ENCODE measurements at places on chromosomes 7 and 10.
A peak's percentile ranks its signal among the peaks of the same experiment; 100 is the strongest.

DNA sequence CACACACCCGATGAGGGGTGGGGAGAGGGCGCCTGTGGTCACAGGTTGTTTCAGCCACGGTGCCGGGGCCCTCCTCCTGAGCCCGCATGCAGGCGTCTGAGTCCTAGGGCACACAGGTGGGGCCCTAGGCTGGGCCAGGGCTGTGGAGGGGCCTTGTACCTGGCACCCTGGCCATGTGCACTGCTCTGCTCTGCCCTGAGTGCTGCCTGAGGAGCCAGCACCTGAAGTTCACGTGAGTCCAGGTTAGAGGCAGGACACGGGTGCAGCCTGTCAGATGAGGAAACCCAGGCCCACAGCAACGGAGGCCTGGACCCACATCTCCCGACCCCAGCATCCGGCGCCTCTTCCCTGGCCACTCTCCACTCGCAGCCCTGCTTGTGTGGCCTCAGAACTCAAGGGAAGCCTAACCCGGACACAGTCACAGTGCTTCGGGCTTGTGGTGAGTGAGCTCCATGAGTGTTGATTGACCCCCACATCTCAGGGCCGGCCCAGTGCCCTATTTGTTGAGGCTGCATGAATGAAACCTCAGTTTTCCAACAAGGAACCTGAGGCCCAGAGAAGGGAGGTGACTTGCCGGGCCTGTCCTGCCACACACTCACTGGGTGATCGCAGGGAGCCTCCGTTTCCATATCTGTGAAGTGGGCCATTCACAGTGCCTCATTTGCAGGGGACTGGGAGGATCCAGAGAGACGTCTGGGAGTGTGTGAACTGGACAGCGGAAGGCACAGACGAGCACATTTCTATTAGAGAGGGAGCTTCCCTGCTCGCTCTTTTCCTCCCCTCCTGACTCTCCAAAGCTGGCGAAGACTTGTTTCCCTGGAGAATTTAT, 39.6 kb downstream of the PPIF start:
- no peak for DNase-seq

DNA sequence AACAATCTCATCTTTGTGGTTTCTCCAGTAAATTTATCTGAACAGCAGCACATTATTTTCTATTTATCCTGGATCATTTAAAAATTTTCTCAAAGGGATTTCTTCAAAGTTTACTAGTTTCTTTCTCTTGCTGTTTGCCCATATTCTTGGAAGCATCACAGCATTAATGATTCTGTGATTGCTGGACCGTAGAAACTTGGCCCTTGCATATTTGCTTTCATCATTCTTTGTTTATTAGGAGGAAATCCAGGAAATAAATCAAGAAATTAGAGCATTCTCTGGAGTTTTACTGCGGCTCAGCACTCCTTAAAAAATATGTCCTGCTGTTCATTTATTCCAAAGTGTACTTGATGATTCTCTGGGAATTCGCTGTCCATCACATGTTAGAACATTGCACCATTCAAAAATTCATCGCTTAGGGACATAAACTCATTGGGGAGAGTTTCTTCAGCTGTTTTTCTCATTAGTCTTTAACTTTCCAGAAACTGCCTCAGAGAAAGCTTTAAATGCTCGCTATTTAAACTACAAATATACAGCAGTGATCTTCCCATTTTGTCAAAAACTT, 264.0 kb upstream of the CDC14C start:
- DNase-seq, result no peak

DNA sequence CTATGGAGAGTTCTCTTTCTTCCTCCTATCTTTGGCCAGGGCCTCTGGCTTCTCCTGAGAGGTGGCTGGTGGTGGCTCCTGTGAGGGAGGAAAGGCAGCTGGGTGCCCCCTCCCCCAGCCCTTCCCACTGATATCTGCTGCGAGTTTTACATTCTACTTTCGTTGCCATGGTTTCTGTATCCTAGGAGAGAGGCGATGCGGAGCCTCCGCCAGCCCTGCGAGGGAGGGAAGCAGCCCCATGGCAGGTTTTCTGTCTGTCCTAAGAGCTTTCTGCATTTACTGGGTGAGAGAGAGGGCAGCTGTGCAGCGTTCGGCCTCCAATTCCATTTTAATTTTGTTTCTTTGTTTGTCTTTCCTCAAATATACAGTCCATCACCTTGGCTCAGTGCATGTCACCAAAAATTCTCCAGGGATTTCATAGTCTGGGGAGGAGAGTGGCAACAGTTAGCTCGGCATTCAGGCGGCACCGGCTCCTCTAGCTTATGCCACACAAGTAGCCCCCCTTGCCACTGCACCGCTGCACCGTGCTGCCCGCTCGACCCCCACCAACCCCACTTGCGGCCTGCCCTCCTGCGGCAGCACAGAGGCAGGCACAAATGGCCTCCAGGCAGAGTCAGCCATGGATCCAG, 20.4 kb downstream of the DNAJB12 start:
- DNase-seq, result peak; percentile 74

DNA sequence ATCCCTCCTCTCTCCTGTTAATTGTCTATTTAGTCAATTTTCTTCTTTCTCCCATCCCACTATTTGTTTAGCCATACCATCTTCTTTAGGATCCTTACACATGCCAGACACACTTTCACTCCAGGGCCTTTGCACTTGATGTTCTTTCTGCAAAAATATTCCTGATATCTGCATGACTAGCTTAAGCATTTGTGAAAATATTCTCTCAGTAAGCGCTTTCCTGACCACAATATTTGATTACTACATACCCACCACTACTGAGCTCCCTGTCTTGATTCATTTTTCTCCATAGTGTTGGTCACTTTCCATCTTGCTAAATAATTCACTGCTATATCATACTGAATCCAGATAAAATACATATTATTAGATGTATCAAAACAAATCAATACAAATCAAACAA, 75.1 kb downstream of the SEMA3D start:
- no peak for DNase-seq

DNA sequence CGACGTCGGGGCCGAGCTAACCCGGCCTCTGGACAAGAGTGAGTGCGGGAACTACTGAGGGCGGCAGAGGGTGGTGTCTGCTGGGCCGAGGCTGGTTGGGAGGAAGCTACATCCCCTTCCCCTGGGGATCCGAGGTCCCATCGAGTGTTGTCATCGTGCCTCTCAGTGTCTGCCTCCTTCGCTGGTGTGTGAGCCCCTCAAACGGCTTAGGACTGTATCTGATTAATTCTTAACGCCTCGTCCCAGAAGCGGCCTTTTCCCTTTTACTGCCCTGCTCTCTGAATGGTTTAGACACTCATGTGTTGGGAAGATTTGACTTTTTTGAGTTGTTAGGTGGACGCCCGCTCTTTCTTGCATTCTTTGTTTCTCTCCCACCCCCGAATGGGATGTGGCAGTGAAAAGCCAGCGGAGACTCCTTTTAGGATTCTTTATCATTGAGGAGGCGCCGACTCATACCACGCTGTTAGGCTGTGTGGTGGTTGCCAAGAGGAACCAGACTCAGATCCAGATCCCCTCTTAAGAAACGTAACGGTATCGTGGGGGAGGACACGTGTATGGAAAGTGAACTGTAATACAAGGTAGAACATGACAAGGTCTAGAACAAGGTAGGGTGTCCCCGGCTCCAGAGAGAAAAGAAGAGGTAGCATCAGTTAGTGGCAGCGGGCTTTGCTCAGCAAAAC, 631 bp downstream of the SUPV3L1 start:
- DNase-seq, result no peak

- no peak for DNase-seq
Measured at GRCh38 chr7:130270947-130271800, 4.5 kb downstream of the CPA2 start.

GRCh38 chr10:73529089-73529832, 33.4 kb upstream of the PPP3CB start:
- DNase-seq, result peak; percentile 8

DNA sequence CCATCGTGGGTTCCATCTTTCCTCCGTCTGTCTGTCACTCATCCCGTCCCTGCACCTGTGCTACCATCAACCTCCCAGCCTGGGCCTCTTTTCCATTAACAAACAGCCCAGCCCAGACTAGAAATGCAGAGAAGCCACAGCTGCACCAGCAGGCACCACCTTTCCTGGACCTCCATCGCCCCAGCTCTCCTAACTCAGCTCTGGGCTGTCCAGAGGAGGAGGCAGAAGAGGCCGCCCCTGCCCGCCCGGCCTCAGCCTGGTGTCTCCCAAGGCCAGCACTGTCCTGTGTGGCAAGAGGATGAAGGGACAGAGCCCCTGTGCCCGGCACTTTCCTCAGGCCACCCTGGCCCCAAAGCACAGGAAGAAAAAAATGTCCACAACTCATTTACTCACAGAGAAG, 225.6 kb downstream of the PTPRN2 start:
- DNase-seq, result no peak

DNA sequence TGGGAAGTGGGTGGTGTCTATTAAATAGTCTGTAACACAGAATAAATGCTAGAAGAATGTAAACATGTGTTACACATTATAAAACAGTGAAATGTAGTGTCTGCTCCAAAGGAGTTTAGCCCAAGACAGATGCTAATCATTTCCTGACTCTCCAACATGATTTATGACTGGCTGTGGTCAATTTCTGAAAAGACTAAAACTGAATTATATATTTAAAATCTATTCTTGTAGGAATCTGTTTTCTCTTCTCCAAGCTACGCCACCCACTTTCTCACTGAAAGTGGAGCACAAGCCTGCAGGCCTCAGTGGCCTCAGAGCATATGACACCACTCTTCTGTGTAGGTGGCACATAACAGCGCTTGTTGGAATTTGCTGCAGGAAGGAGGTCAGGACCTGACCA, 44.4 kb downstream of the CTTNBP2 start:
- no peak for DNase-seq

DNA sequence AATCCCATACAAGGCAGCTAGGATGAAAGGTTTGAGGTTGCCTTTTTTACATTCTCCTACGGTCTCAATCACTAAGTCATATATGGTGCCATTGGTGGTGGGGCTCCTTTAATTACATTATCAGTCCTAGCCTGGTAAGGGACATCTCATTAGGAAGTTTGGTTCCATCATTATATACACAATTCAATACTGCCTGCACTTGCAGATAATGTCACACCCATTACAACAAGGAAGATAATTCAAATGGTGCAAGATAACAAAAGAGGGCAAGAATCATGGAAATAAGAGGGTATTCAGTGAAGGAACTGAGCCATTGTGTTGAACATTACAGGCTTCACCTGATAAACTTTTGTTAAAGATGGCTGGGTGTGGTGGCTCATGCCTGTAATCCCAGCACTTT, 1.7 kb upstream of the TMEM248 start:
- no peak for DNase-seq

DNA sequence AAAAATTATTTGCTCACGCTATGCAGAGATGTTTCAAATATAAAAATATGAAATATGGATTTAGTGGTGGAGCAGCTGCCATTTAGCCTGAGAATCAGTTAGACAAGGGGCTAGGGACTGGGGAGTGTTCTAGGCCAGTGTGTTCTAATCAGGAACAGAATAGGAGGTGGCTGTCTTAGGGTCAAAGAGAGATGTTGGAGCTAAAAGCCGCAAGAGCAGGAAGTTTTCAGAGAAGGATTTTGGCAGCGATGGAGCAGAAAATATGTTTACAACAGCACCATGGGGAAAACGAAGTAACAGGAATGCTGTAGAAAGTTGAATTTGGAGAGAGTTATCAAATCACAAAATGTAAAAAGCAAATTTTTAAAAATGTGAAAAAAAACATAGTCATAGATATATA, 314.0 kb upstream of the SEMA3A start:
- no peak for DNase-seq

- DNase-seq, result no peak
Measured at GRCh38 chr7:111215550-111215949, 124.6 kb downstream of the LRRN3 start.

DNA sequence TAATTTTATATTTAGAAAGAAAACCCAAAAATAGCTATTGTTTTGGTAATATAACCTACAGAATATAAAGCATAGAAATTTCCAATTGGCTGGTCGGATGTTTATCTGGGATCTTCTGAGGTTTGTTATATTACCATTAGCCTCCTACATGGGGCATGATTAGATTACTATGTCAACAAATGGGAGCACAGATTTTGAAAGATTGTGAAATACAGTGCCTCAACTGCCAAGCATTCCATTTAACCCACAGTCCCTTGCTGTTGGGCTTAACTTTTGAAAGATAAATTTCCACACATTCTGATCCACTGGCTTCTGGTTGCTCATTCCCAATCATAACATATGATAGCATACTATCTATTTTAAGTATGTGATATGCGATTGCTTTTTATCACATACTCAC, 455.4 kb upstream of the C7orf33 start:
- no peak for DNase-seq

DNA sequence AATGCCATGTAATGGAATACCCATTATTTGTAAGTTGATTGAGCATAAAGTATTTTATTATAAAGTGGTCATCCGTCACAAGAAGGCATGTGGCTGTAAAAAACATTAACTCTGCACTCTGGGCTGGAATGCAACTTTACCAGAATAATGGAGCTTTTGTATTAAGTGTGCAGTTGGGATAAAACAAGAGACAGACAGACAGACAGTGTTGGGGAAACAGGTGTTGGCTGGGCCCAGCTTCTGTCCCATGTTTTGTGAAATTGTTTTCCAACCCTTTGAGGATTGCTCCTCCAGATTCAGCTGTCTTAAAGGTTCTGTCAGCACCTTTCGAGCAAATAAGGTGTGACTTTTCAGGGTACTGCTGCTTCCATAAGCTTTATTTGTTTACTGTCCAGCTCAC, 67.9 kb upstream of the NFKB2 start:
- DNase-seq, result no peak

- no peak for DNase-seq
Measured at GRCh38 chr7:116377721-116378120, 121.8 kb upstream of the CAV2 start.

DNA sequence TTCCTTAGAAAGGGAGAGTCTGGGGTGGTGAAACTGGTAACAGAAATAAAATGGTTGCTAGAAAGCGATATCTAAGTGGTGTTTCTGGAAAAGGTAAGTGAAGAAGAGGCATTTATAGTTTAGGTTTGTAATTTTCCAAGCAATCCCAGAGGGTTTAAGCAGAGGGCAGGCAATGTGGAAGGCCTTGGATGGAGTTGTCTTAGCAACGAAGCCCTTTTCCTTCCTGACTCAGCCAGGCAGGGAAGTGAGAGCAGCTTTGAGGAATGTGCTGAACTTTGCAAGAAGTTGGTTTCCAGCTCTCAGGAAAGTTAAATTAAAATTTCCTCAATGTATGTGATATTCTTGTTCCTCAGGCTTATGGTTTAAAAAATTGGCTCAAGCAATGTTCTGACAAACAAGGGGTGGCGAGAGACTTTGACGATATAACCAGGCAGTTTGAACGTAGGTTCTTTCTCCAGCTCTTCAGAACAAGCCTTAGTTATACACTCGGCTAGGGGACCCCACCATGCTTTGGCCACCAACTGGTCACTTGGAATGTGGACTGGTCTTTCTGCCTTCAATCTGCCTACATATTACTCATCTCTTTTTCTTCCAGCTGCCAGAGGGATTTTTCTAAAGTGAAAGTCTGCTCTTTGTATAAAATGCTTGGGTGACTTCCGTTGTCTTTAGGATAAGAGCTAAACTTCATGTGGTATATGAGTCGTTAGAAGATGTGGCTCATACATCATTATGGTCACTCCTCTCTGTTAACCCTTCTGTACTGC, 66.9 kb upstream of the SLC25A13 start:
- DNase-seq, result no peak

GRCh38 chr7:135466442-135467206, 43.3 kb downstream of the CNOT4 start:
- DNase-seq, result no peak

All from nucleus accumbens (tissue), 56 donors.